CD4-positive, alpha-beta T cell (primary cell): ENCODE measurements at places on chromosomes 5 and 9. TPM values are rescaled to one million over a fixed set of nuclear protein-coding genes. Genes with fewer than 3 reads are reported as not detected.

GPX3 gene
- total RNA-seq: 0.58 TPM

RALGPS1 gene
- total RNA-seq: 6.3 TPM

CCIN gene
- 0.22 TPM for total RNA-seq

TAF11L9 gene
- not detected for total RNA-seq

CDKN2AIPNL gene
- total RNA-seq: 15.5 TPM

GPR150 gene
- 0.60 TPM for total RNA-seq

EQTN gene
- not detected for total RNA-seq

IRX2 gene
- not detected for total RNA-seq

SPATA31E1 gene
- total RNA-seq: not detected

PDCD1LG2 gene
- 0.11 TPM for total RNA-seq

CEP72 gene
- 7.6 TPM for total RNA-seq

GPR21 gene
- 0.89 TPM for total RNA-seq

MOB3B gene
- 0.30 TPM for total RNA-seq
